ELR (cell line): ENCODE measurements at places on chromosomes 3 and 15.

GRCh38 chr15:86657305-86657704 is 577.6 kb downstream of the AGBL1 start:
- DNase-seq, result no peak

- peak; percentile 75 for DNase-seq
These were observed 105.4 kb downstream of the SCAPER start for GRCh38 chr15:76799760-76800159.

DNA sequence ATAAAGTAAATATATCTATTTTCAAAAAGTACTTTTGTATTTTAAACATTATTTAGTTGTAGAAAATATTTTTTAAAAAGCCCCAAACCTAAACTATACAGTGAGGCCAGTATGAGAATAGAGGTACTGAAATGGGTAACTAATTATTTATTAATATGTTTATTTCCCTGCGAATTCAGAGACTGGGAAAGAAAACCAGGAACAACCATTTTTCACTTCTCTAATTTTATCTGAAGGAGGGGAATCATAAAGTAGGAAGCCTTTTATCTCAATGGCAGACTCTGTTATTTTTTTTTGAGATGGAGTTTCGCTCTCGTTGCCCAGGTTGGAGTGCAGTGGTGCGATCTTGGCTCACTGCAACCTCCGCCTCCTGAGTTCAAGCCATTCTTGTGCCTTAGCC is 63.6 kb upstream of the TRAK1 start:
- DNase-seq, result no peak

DNA sequence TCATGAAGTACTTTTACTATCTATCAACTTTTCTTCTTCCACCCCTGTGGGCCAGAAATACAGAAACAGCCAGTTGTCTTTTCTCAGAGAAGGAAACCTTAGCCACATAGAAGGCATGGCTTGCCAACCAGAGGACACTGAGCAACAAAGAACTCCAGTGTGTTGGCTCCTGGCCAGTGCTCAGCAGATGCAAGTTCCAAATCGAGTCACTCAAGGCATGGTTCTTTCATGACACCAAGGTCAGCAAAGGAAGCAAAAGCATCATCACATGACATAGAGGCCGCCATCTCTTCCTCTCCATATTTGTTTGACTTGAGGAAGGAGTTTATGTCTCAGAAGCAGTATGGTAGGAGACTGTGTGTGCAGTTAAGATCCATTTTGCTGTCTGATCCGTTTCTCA is 92.2 kb downstream of the MYLK start:
- DNase-seq, result peak; percentile 42

DNA sequence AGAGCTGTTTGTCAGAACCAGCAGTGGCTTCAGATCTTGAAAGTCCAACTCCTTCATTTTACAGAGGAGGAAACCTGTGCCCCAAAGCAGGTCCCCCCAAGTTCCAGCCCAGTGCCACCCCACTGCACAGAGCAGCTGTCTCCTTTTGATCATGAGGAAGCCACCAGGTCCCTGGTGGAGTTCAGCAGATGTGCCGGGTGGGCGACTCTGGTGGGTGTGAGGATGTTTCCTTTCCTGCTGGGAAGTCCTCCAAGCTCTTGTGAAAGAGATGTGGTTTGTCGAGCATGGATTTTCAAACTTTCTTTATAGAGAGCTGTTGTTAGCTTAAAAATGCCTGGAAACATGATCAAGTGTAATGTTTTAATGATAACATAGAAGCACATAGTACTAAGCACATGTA is 52.0 kb downstream of the SMAD3 start:
- DNase-seq, result peak; percentile 55

DNA sequence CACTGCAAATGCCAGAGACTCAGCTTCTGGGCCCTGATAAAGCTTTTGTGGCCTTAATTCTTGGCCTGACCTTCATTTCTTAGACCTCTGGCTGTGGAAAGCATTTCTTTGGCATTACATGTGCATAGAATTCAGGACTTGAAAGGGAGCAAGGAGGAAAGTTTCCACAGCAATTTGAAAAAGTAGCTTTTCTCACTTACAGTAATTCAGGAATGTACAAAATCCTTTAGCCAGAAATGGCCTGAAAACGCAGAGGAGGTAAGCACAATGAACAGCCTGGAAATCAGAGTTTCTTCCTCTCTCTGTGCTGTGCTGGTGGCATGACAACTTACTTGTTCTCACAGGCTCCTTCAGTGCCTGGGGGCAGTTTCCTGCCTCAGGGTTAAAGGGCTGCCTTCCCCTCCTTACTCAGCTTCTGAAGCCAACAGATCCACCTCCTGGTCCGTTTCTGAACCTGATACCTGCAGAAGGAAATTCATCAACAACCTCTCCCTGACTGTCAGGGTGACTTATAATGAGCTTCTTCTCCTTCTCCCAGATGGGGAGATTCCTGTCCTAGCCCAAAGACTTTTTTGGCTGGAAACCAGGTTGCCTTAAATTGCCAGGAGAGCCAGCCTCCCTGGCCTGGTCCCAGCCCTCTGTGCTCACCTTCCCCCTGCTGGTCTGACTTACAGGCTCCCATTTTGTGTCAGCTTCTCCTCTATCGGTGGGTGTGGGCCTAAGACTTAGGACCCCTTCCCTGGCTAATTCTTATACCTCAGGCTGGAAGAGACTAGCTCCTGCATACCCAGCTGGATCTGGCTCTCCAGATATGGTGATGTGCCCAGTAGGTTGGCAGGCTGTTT is 102.3 kb downstream of the MYRIP start:
- peak; percentile 72 for DNase-seq

GRCh38 chr15:53974813-53975212 is 3.4 kb upstream of the UNC13C start:
- no peak for DNase-seq
